ENCODE measurements at places on chromosomes 1 and 21.

- DNase-seq, result no peak
Observed at GRCh38 chr1:165629848-165630628, 996 bp upstream of the MGST3 start.

DNA sequence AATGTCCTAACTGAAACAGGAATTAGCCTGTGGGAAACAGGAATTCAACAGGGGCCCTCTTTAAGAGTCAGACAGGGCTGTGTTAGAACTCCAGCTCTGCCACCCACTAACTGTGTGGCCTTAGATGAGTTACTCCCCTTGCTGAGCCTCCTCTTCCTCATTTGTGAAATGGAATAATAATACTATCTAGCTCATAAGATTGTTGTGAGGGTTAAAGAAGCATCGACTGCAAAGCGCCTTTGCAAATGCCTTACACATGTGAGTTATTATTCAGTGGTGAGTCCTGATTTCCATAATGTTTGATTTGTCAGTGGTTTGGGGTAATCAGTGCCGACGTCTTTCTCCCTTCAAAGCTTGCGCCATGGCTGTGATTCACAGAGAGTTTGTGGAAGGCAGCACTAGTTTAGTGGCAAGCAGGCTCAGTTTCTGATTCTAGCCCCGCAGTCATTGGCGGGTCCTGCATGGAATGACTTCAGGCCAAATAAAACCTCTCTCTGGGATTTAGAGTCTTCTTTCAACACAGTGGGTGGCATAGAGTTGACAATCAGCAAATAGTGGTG, 388.5 kb downstream of the PLPP3 start:
- no peak for DNase-seq

- no peak for DNase-seq
Observed at GRCh38 chr1:226776066-226776465, 37.0 kb upstream of the ITPKB start.

- no peak for DNase-seq
Observed at GRCh38 chr1:85146972-85147359, 53.9 kb downstream of the SYDE2 start.

DNA sequence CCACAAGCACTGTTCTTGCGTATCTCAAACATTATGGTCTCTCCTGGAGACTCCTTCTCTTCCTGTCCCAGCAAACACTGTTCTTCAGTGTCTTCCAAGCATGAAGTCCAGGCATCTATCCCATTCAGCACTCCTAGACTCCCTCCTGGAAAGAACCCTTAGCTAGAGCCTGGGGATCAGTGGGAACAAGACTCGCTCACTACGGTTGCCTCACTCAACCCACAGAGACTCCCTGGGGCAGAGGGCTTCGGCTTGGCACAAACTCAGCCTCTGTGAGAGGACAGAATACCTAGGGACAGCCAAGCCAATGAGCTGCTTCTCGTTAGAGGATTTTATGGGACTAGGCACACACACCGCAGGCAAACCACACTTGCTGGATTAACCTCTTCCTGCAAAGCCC, 86.5 kb upstream of the IPO9 start:
- no peak for DNase-seq

DNA sequence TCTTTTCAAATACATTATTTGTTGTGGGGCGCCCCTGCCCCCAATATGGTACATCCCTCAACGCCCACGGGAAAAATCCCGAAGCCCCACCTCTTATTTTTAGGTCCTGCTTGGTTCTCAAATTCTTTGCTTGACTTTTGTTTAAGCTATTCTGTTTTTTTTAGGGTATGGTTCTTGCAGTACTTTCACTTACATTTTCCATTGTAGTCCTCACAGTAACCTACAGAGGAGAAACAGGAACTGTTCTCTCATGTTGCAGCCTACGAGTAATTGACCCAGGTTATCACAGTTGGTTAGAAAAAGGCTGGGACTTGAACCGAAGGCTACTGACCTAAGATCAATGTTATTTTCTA, 697 bp upstream of the C21orf91 start:
- no peak for DNase-seq

DNA sequence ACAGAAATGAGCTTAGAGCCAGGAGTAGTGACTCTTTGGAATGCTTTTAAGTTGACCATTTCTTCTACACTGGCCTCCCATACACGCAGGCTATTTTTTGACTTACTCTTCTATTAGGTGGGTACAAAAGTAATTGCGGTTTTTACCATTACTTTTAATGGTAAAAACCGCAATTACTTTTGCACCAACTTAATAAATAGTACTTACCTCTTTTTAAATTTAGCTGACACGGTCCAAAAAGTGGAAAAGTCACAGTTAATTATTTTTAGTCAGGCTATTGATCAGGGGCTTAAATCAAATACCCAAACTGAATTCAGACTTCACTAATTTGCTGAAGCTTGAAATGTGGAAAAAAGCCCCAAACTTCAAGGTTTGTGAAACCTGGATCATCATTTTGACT, 138.7 kb downstream of the GRIK1 start:
- no peak for DNase-seq

DNA sequence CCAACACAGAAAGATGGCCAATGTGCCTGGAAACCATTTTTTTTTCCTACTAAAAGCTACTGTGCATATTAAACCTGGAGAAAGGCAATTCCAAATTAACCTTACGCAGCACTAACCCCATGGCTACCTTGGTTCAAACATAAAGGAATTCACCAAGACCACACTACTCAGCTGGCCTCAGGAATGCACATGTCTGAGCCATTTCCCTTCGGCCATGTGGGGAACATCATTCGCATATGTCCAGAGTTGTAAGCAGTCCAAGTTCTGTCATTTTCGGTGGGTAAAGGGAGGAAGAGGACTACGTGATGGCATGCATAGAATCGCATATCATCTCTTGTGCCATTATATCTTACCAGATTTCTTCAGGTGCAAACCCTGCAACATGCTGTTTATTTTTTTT, 175.4 kb downstream of the NTMT2 start:
- DNase-seq, result no peak

GRCh38 chr1:209162651-209163050, 420.9 kb upstream of the CAMK1G start:
- no peak for DNase-seq

DNA sequence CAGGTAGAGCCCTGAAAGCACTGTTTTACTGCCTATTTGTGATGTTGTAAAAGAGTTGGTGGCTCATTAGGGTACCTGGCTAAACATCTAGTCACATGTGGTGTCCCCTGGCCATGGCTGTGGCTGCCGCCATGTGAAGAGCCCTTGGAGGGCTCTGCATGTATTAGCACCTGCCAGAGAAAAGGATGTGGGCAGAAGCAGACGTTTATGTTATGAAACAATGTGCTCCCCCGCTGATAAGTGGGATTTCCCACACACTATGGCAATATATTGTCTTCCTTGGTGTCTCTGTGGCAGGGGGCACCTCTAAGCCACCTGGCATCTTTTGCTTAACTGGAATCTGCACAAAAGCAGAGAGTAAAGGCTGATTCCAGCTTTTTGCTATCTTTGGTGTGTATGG, 9.6 kb downstream of the TENT5C start:
- no peak for DNase-seq

GRCh38 chr1:70041317-70042045, 163.9 kb downstream of the LRRC40 start:
- DNase-seq, result no peak

- DNase-seq, result peak; percentile 41
Observed at GRCh38 chr1:156860628-156861423, at the start of gene NTRK1. Gene NTRK1 (plus strand): TSS chr1:156860865. CDS start chr1:156860935, 70 bp downstream.

DNA sequence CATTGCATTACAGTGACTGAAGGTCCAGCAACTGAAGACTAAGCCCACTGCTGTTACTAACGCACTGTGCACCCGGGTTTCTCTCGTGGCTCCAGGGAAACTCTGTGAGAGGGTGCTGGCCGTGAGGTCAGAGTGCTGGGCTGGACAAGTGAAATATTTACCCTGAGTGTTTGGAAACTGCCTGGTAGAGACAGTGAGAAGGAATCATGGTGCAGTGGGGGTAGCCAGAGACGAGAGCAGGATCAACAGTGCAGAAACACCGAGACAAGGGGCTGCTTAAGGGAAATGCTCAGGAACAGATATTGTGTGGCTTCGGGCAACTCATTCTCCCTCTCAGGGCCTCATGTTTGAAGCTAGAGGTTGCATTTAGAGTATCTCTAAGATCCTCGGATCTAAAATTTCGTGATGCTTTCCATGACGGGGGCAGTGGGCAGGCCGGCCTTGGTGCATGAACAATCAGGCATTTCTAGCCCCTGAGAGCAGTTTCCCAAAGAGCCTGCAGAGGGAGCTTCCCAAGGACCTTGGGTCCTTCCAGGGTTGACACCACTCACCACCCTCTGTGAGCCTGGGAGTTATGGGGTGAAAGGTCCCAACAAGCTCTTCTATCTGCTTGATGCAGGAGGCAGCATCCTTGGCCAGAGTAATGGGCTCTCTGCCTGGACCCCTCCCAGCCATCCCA, 9.7 kb downstream of the CD2 start:
- DNase-seq, result no peak

GRCh38 chr1:7449750-7450149, 321.3 kb upstream of the VAMP3 start:
- no peak for DNase-seq

GRCh38 chr1:162008799-162009198, 14.9 kb downstream of the OLFML2B start:
- DNase-seq, result no peak

DNA sequence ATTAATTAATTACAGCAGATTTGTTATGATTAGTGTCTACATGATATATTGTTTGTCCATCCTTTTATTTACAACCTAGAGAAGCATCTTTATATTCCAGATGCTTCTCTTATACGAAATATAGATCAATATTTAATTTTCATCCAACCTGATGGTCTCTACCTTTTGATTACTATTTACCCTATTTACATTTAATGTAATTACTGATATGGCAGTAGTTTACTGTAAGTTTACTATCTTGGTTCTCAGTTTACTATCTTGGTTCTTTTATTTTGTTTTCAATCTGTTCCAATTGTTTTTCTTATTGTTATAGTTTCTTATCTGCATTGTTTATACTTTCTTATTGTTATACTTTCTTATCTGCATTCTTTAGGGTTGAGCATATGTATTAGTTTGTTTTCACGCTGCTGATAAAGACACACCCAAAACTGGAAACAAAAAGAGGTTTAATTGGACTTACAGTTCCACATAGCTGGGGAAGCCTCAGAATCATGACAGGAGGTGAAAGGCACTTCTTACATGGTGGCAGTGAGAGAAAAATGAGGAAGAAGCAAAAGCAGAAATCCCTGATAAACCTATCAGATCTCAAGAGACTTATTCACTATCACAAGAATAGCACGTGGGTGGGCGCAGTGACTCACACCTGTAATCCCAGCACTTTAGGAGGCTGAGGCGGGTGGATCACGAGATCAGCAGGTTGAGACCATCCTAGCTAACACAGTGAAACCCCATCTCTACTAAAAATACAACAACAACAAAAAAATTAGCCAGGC, 28.9 kb downstream of the FAF1 start:
- no peak for DNase-seq

- no peak for DNase-seq
Observed at GRCh38 chr1:27676410-27676809, 4.4 kb upstream of the IFI6 start.

DNA sequence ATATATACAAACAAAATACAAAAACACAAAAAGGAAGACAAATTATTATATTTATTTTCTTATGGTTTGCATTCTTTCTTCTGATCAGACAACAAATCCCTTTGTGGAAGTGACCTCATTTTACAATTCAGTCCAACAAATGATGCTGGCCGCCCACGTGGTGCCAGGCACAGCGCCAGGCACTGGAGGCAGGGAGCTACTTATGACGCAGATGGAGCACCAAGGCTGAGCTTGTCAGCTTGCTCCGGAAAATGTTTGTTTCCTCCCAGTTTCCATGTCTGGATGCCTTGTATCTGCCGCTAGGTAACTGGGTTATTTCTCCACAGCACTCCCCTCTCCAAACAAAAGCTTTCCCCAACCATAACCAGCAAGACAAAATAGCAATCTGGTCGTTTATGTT, 30.7 kb upstream of the CD34 start:
- DNase-seq, result no peak

- no peak for DNase-seq
Observed at GRCh38 chr21:45910548-45911221, 70.9 kb upstream of the COL6A1 start.

DNA sequence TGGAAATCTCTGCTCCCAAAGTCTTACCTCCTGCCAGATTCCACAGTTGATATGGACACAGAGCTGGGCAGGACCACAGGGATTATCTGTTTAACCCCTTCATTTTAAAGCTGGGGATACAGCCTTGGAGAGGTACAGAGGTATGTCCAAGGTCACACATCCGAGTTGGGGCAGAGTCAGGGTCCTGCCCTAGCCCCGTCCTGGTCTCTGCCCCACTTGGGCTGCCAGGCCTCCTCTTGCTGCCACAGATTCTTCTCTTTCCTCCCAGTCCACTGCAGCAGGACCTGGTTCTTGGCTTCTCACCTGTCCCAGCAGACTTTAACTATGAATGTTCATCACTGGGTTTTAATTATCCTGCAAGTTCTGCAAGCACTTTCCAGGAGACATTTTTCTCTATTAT, 258.3 kb downstream of the MATN1 start:
- DNase-seq, result no peak

DNA sequence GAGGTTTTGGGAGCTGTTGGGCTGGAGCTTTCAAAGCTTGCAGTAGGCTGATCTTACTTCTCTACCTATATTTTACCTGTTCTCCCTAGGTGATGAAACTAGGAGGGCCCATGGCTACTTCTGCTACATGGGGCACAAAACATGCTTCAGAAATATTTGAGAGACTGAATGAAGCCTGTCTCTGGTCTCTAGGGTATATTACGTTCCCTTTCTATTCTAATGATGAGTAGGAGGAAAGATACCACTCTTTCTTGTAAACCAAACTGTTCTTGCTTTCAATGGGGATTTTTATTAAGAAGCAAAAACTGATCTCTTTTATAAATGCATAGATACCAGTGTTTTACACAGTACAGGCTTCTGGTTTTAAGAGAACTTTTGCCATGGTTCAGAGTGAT, 103.1 kb downstream of the GALNT2 start:
- no peak for DNase-seq
